ENCODE measurements at places on chromosomes 7 and 10.

GRCh38 chr7:99459087-99459486, 6.9 kb downstream of the ATP5MF start:
- no peak for DNase-seq

GRCh38 chr10:43674553-43675210, 26.0 kb upstream of the ZNF32 start:
- no peak for DNase-seq

GRCh38 chr7:134044682-134045081, 82.5 kb upstream of the LRGUK start:
- no peak for DNase-seq

- no peak for DNase-seq
Measured at GRCh38 chr7:191981-192649, at the start of gene FAM20C. TSS of gene FAM20C (plus strand) at chr7:192571. CDS start at chr7:193200, 629 bp downstream.

DNA sequence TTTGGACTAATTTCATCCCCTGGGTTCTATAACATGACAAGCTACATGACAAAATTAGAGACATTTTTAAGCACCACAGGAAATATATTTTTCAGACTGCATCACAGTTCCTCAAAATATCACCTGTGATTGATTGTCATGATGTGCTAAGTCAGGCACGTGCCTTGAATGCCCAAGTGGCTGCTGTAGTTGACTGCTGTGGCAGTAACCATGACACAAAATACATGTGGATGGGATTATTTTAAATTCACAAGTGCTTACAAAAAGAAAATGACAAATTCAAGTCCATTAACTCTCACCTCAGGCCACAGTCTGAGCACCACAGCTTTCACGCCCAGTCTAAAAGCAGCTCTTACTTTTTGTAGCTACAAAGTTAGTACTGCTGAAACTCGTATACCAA, 45.5 kb downstream of the TNPO3 start:
- no peak for DNase-seq

DNA sequence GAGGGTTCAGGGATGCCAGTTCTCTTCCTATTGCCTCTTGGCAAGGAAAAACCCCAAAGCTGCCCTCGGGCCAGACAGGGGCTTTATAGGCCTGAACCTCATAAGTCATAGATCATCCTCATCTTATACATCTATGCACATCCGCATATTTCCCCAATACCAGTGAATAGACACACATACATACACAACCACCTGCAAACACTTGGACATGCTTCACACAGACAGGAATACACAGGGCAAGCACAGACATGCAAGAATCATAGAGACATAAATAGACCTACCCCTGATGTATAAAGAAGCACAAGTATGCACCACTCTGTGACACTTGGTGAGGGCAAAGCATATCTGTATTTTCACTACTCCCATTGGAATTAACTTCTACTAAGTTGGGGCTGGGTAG, 30.7 kb downstream of the MBL2 start:
- no peak for DNase-seq

DNA sequence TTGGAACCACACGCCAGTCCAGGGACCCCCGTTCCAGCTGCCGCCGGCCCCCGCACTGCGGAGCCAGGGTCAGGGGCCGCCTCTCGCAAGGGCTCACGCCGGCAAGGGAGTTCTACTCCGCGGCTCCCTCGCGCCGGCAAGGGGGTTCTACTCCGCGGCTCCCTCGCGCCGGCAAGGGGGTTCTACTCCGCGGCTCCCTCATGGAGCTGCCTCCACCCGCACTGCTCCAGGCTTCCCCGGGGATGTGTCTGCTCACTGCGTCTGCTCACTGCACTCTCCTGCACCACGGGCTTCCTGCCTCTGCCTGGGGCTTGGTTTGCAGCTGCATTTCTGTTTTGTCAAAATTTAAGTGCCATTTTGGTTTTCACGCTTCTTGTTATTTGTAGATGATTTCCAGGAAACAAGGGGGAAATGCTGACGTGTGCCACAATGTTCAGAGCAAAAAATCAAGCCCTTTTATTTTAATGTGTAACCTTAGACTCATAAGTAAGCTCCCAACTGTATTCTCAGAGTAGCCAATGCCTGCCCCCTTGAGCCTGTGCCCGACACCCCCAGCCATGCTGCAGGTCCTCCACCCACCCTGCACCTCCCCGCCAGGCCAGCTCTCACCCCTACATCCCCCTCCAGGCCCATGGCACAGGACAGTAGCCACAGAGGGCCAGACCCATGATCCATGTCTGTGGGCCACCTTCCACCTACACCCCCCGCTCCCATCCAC, 246.2 kb downstream of the MAD1L1 start:
- DNase-seq = no peak

- no peak for DNase-seq
Measured at GRCh38 chr7:108236681-108237415, 106.7 kb upstream of the LAMB4 start.

- no peak for DNase-seq
Measured at GRCh38 chr10:132698211-132698751, 87.7 kb downstream of the NKX6-2 start.

DNA sequence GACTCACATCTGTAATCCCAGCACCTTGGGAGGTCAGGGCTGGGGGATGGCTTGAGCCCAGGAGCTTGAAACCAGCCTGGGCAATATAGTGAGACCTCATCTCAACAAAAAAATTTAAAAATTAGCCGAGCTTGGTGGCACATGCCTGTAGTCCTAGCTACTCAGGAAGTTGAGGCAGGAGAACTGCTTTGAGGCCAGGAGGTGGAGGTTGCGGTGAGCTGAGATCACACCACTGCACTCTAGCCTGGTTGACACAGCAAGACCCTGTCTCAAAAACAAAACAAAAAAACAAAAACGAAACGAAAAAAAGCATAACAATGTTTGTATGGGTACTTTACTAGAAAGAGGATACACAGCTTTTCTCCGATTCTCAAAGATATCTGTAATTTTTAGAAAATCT, 31.8 kb downstream of the WNT16 start:
- DNase-seq = no peak

DNA sequence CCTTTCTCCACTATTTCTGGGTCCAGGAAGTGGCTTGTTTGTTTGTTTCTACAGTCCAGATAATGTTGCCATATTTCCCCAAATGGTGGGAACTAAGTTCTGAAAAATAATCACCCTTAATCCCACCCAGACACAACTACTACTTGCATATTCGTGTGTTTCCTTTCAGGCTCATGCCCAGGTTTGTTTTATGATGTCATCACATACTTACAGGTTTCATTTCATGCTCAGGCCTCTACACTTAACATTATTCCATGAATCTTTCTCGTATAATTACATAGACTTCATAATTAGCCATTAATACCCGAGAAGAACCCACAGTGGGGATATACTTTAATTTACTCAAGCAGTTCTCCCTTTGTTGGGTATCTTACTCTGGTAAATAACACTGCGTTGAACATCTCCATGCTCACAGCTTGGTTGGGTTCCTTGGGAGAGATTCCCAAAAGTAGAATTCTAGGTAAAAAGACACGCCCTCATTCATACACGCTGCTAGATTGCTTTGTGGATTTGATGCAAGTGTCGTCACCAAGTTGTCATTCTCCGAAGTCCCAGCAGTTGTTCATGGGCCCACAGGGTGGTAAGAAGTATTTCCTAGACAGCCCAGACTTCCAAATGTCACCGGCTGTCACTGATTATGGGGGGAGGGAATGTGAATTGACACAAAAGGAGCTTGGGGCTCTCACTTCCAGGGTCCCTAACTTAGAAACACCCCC, 42.6 kb downstream of the UNC5B start:
- DNase-seq = no peak

DNA sequence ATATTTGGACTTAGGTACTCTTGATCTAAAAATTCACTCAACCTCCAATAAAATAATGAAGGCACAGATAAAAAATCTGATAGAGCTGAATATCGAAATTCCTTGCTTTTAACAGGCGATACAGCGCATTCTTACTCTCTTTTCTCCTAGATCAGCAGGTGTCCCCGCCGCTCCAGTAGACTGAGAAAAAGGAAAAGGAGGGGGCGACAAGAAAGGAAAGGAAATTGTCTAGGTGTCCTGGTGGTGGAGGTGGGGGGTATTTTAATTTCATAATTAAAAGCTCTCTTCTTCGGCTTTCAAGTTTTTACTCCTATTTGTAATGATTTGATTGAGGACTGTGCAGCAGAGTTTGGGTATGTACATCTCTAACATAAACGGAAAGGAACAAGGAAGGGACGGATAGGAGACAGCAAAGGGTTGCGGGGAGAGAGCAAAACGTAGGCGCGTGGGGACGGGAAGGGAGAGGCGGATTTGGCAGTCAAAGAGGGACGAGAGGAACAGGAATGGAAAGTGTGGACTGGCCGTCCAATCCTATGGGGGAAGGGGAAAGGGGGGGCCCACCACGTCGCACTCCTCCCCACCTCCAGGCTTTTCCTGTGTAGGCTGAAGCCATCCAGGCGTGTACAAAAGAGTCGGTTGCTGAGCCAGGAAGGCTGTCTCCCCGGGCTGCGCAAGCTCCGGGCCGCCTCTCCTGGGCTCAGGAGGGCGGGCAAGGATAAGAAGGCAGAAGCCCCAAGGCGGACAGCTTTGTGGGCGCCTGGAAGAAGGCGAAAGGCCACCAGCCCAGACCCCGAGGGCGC, 875 bp upstream of the HECTD2 start:
- no peak for DNase-seq

DNA sequence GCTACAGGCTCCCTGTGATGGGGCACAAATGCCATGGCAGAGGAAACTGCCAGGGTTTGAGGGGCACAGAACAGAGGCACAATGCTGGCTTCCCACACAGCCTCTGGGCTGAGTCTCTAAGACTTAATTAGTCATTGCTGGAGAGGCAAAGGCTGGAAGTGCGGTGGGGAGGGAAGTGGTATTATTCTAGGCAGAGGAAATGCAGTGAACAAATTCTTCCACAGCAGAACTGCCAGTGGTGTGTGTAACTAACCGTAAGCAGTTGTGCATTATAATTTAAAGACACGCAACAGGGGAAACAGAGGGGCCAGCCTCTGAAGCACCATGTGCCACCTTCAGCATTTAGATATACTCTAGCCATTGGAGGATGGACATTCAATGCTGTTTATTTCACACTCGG, 12.8 kb downstream of the ICA1 start:
- DNase-seq = no peak

GRCh38 chr7:149615690-149616270, 118.2 kb upstream of the ZNF746 start:
- DNase-seq = no peak

- DNase-seq = no peak
Measured at GRCh38 chr7:31883761-31884164, 186.4 kb downstream of the PDE1C start.

- DNase-seq = no peak
Measured at GRCh38 chr7:151663382-151664100, 143.8 kb upstream of the RHEB start.

- DNase-seq = no peak
Measured at GRCh38 chr7:37315772-37316715, 132.6 kb downstream of the ELMO1 start.

- DNase-seq = no peak
Measured at GRCh38 chr7:36684954-36685353, 39.3 kb downstream of the AOAH start.

DNA sequence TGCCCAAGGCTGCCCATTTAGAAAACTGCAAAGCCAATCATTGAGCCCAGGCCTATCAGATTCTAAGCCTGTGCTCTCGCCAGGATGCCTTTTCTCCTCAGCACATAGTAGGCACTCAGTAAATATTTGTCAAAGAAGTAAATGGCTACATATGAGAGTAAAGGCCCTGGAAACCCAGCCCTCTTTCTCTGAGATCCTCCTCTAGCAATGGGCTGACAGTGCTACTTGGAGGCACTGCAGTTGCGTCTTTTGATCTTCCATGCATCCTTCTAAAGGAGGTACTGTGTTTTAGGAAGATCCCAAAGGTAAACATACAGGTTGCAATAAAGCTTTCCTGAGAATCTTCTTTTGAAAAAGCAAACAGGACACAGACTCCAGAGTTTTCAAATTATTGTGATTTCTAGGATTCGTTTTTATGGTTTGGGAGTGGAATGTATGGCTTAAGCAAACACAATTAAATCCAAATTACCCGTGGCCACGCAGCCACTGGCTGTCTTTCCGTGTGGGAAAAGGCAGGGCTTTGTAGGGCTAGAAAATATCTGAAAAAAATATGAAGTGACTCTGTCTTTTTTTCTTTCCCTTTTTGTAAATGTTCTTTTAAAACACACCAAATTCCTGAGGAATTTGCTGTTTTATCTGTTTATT, 151.3 kb upstream of the BMPER start:
- no peak for DNase-seq

DNA sequence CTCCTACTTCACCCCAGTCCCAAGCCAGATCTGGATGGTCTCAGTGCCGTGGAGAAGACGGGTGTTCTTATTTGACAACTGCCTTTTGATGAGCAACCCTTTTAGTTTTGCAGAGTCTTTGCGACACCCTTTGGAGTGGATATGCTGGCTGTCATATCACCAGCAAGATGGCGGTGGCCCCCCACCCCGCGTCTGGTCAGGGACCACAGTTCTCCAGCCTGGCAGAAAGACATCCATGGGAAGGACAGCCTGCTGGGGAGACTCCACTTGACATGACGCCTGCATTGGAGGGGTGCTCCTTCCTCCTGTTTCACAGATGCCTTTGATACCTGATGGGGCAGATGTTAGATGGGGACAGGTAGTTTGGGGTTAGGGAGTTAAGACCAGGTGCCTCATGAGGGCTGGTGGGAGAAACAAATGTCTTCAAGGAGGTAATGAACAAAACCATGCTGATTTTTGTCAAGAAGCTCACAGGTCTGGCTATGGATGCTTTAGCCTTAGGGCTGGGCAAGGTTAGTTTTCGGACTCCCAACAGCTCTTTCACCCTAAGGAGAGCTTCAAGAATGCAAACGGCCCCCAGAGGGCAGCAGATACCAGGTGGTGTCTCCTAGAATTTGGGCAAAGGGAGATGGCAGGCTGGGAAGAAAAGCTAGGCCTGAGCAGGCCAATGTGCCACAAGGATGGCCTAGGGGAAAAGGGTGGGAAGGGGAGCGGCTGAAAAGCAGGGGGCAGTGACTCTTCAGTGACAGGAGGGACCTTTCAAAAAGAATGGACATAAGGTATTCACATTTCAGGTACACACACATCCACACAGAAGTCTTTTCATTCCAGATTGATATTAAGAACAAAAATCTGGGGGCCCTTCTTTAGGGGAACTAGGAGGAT, 95.2 kb downstream of the CLEC2L start:
- no peak for DNase-seq

DNA sequence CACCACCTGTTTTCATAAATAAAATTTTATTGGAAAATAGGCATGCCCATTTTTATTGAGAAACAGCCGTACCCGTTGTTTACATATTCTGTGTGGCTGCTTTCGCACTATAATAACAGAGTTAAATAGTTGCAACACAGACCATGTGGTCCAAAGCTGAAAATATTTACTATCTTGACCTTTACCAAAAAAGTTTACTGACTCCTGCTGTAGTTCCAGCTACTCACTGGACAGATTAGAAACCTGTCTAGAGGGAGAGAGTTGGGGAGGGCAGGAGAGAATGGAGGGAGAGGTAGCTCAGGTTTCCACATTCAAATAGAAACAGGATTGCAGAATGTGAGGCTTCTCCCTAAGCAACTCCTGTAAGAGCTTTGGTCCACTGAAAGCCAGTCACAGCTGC, 55.1 kb upstream of the GLCCI1 start:
- no peak for DNase-seq

Measured in activated CD4-positive, CD25-positive, alpha-beta regulatory T cell treated with anti-CD3 and anti-CD28 coated beads, Interleukin-2, amount 50 U/mL, for 16 hours (primary cell).